ENCODE measurements at places on chromosomes 5 and 9.

GRCh38 chr9:121889990-121890563 is 203.0 kb downstream of the TTLL11 start:
- no peak for DNase-seq

GRCh38 chr9:134410071-134410834 is 84.0 kb downstream of the RXRA start:
- DNase-seq = no peak

GRCh38 chr5:143196601-143197259 is 206.8 kb downstream of the NR3C1 start:
- DNase-seq = no peak

GRCh38 chr5:119393746-119394145 is 37.9 kb downstream of the TNFAIP8 start:
- DNase-seq = no peak

GRCh38 chr5:167652690-167653089 is 638.8 kb upstream of the WWC1 start:
- no peak for DNase-seq

GRCh38 chr9:135707252-135708138 is 5.5 kb downstream of the KCNT1 start:
- DNase-seq = no peak

- DNase-seq = no peak
These were observed 15.0 kb downstream of the DOCK2 start for GRCh38 chr5:169652057-169652456.

GRCh38 chr5:157072508-157072907 is 13.6 kb upstream of the HAVCR1 start:
- peak; percentile 55 for DNase-seq

DNA sequence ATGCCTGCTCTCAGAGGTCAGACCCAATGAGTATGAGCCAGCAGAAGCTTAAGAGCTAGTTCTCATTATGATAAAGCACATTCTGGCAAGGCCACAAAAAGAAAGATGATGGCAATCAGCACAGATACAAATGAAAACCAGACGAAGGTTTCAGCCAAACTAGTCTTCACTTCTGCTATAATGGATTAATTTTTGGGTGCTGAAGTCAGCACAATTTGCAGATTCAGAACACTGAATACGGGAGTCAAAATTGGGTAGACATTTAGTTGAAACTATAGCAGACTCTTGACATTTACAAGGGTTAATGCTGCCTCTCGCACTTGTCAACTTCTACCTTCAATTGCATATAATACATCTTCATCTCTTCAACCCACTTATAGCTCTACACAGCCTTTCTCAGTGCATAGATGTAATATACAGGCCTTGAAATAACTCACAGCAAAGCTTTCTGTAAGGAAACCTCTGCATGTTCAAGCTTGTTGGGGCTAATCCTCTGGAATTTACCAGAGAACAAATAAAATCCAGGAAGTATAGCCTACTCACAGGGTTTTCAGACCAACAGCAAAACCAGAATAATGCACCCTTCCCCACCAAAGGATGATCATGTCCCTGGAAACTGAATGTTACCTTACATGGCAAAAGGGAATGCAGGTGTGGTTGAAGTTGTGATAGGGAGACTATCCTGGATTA is 77.1 kb downstream of the BAAT start:
- DNase-seq = no peak

- DNase-seq = no peak
These were observed 94.5 kb upstream of the PPP1R2B start for GRCh38 chr5:156755421-156756087.
